ENCODE measurements at places on chromosomes 13 and 19. TPM values are rescaled to one million over a fixed set of nuclear protein-coding genes. Genes with fewer than 3 reads are reported as not detected.

- peak; percentile 74 for DNase-seq
Measured at GRCh38 chr13:50358231-50359040, 343.2 kb downstream of the KCNRG start.

- no peak for DNase-seq
Measured at GRCh38 chr13:62932256-62932883, 1516.7 kb upstream of the PCDH20 start.

- no peak for DNase-seq
Measured at GRCh38 chr19:47021536-47022139, 2.0 kb downstream of the NPAS1 start.

- no peak for DNase-seq
Measured at GRCh38 chr13:107518292-107518691, 697.0 kb downstream of the LIG4 start.

NLRP13 gene
- total RNA-seq: not detected

All from esophagus muscularis mucosa (tissue), 4 donors.